ENCODE measurements at places on chromosomes 5 and 9.

- no peak for DNase-seq
These were observed 15.8 kb downstream of the ARHGEF28 start for GRCh38 chr5:73641811-73642210.

DNA sequence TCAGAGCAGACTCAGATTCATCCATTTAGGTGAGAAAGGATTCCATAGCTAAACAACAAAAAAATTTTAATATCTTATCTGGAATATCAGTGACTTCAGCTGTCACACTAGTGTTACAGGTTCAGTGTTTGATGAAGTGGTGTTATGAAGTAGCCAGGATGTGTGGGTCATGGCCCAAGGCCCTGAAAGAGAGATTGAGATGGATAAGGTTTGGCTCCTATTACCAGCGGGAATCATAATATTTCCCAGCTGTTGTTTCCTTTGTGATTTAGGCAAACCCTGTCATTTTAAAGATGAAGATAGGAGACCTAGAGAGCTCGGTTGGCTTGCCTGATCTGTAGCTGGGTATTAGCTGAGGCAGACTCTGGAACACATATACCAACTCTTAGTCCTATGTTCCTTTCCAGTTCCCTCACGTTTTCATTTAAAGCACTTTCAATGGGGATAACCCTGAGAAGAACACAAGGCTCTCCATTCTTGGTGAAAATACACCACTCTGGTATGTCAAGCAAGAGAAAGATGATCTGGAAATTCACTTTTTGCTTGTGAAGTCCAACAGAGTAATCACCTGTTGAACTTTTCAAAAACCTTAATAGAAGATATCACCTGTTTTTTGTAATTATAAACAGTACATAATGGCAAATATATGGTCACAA is 54.8 kb downstream of the SV2C start:
- DNase-seq = no peak

DNA sequence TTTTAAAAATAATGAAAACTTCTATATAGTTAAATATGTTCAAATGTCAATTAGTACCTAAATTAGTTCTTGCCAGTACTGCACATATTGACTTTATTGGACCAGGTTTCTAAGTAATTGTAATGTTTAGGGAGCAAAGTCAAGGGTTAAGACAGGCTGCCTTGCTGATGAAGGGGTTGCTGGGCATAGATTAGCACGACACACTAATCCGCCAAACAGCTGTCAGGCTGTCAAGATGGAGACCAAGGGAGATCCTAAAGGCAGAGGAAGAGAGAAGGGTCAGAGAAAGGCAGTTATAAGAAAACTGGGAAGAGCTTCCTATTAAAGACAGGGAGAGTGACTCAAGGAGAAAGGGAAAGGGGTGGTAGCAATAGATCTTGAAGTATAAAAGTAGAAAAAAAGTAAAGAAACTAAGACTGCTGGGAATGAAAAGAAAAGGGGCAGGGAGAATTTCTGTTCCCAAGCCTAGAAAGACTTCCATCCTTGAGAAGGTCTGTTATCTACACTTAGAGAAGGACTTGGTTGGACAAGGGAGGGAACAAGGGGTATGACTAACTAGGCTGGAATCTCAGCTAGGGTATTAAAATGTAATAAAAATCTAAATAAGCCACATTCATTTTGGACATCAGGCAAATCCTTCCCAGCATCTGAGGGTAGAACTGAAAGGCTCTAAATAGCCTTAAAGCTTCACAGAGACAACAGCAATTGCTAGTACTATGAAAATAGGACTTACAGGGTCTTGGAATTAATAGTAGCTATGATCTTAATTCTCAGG is 188.7 kb downstream of the FBXL17 start:
- no peak for DNase-seq

- DNase-seq = no peak
These were observed 90.6 kb upstream of the SAP30L start for GRCh38 chr5:154355129-154355611.

- DNase-seq = no peak
These were observed 1047.1 kb downstream of the PTPRD start for GRCh38 chr9:9565700-9566099.

DNA sequence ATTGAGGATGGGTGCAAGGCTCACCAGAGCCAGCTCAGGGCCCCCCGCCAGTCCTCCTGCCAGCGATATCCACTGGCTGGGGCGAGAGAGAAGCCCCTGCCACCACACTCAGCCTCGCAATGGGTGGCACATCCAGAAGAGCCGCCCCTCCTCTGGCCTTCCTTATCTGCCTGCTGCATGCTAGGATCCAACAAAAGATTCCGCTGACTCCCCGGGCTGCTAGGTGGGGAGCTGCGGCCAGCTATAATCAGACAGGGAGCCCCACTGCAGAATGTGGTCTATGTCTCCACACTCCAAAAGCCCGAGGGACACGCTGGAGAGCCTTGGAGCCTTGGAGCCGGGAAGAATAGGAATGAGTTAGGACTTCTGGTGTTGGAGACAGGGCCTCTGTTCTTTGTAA is 32.8 kb downstream of the COL23A1 start:
- DNase-seq = no peak

DNA sequence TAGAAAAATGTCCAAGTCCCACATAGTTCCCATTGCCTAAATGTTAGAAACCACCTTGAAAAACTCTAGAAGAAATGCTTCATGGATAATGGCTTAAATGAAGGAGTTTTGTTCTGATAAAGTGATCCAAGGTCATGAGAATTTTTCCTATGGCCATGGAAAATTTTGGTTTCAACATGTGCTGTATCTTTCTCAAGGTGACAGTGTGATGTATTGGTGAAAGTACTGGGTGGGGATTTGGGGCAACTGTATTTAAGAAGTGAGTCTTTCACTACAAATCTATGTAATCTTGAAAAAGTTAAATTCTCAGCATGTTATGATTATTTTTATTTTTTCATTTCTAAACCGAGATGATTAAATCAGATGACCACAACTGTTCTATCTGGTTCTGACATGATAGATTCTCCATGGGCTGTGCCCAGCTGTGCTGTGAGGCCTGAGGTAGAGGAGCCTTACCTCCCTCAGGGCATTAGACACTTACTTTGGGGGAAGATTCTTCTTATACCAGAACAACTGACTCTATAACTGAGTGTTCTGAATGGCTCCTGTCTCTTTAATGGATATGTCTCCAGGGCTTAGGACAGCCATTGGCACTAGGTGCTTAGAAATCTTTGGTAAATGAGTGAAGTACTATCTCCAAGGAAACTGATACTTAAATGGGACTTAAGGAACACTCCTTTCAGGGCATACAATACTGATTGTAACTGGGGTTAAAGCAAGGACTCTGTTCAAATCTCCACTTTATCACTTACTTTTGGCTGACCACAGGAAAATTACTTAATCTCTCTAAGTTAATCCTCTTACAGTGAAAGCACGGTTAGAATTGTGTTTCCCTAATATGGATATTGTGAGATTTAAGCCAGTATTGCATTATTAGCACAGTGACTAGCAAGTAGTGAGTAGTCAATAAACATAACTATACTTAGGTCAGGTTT is 397.4 kb upstream of the MEF2C start:
- no peak for DNase-seq
